ENCODE measurements at places on chromosomes 6 and 20.

GRCh38 chr6:81204731-81205130 lies 547.8 kb downstream of the TENT5A start:
- no peak for DNase-seq

DNA sequence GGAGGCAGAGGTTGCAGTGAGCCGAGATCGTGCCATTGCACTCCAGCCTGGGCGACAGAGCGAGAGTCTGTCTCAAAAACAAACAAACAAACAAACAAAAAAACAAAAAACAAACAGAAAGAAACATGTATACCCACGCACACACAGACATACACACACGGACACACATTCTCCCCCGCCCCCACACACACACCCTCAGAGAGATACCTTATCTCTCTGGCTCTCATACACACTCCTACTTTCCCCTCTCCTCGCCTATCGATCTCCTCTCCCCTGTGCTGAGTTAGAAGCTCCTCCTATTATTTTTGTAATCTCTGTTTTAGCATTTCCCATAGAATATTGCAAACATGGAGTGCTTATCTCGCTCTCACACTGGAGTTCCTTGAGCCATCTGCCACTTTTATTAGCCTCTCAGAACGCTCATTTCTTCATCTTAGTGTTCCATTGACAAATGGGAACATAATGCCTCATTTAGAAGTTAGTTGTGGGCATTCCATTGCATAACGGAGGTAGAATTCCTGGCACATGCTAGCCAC lies 144.2 kb upstream of the CITED2 start:
- no peak for DNase-seq

DNA sequence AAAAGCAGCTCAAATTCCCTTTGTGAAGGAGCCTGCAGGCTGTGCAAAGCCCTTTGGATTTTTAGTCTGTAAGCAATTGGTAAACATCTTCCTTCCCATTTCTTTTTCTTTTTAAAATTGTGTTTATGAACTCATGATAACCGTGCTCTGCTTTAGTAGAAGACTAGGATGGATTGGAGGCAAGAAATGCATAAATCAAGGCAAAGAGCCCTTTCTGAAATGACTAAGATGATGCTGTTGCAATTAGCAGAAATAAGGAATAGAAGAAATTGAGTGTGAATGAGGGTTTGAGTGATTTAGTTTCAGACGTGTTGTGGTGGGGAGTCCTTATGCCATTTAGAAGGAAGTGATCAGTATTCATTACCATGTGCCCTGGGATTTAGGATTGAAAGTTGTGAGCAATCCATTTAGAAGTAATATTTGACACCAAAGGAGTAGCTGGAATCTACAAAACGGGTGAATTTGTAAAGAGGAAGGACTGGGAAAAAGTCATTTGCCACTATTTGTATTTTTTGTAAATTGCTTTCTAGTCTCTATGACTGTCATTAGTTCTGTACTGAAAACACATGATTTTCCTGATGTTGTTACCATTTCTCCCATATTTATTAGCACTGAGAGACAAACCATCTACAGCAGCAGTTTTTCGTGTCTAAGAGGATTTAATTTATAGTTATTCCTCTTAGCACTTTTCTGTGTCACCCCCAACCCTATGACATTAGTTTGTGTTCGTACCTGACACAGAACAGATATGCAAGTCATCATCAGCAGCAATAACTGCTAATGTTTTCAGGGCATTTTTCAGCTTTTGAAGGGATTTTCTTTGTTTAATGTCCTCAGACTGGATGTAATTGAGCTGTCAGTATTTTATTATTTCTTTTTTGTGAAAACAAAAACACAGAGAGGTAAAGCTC lies 265.0 kb downstream of the UTRN start:
- no peak for DNase-seq

DNA sequence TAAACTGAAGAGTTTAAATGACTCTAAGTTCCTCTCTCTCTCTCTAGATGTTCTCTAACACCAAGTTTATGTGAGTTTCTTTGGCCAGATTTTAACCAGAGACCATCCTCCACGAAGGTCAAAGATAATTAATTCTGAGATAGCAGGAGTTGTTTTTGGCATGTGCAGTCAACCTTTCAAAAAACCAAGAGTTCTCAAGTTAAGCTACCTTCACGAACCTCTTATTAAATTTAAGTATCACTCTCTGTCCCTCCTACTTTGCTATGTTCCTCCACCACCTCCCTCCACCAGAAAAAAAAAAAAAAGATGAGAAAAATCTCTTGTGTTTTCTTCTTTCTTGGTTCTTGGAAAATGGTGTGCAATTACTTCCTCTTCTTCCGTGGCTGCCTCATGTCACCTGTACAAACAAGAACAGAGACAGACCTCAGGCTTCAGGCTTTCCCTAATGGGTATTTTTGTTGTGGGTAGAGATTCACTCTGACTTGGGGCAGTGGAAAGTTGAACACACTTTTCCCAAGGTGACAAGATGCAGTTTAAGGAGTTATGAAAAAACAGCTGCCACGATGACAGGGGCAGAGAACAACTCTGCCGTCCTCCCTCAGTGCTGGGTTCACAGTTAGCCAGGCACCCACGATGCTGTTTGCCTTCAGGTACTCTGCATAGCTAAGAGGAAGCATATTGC lies 64.3 kb downstream of the ADTRP start:
- no peak for DNase-seq

- no peak for DNase-seq
These were observed 46.7 kb downstream of the RNGTT start for GRCh38 chr6:88916615-88917208.

DNA sequence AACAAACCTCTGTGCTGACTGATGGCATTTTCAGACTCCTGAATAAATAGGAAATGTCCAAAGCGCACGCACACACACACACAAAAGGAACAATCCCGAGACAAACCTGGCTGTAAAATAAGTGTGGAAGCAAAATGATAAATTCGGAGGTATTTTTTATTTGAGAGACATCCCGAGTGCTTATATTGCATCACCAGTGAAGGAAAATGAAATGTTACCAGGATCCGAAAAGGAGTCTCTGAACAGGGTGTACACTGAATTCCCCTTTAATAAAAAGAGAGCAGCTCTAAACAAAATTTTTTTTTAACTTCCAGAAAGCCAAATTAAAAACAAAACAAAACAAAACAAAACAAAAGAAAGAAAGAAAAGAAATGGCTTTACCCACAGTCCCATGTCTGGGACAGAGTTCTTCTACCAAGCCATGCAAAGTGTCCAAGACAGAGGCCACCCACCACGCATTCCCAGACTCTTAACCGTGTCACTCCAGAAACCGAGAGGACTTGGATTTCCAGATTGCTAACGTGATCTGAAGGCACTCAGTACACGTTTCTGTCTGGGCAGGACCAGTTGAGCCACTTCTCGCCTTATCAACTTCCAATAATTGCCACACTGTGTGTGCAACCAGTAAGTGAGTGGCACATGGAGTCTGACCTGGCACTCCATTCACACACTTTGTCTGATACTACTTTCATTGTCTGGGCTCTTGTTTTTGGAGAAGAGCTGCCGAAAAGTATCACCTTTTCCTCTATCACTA lies 817 bp downstream of the ME1 start:
- no peak for DNase-seq

- no peak for DNase-seq
These were observed 29.9 kb upstream of the ANKEF1 start for GRCh38 chr20:10004900-10005299.

DNA sequence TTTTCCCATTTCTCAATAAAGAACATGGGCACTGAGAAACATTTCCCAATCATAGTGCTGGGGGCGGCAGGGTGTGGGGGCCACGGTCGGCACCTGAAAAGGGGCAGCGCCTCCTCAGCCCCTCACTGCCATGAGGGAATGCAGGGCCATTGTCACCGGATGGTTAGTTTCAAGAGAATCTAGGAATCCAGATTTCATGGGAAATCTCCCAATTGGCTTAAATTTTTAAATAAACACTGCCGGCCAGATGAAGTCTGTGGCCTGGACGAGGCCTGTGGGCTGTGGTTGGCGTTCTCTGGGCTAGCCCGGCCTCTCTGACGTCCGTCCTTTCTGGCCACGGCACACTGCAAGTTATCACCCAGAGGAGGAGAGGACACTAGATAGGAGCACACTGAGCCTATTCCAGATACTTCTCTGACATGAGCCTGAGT lies 25.6 kb downstream of the MANBAL start:
- DNase-seq = no peak

- no peak for DNase-seq
These were observed at the start of gene KIF13A for GRCh38 chr6:17987447-17987696. Gene KIF13A (minus strand): TSS chr6:17987635. CDS start chr6:17987463, 172 bp downstream.

GRCh38 chr6:111601886-111602285 lies 3.8 kb downstream of the TRAF3IP2 start:
- DNase-seq = no peak

DNA sequence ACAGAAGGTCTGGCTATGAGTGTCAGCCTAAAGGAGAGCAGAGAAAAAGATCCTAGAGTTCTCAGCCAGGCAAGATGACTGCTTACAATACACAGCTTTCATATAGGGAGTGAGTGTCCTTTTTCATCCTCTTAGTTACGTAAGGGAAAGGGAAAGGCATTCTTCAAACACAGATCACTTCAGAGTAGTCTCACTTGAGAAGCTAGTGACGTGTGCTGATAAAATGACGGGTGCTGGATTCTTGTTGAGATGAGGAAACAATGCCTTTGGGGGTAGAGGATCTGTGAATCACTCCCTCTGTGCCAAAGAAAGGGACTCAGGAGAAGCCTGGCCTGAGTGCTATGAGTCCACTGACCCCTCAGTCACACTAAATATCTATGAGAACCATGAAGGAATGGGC lies 117.3 kb downstream of the QRSL1 start:
- DNase-seq = no peak

GRCh38 chr20:48457193-48458002 lies 370.4 kb downstream of the PREX1 start:
- no peak for DNase-seq

GRCh38 chr20:48411245-48411644 lies 416.6 kb downstream of the PREX1 start:
- no peak for DNase-seq

DNA sequence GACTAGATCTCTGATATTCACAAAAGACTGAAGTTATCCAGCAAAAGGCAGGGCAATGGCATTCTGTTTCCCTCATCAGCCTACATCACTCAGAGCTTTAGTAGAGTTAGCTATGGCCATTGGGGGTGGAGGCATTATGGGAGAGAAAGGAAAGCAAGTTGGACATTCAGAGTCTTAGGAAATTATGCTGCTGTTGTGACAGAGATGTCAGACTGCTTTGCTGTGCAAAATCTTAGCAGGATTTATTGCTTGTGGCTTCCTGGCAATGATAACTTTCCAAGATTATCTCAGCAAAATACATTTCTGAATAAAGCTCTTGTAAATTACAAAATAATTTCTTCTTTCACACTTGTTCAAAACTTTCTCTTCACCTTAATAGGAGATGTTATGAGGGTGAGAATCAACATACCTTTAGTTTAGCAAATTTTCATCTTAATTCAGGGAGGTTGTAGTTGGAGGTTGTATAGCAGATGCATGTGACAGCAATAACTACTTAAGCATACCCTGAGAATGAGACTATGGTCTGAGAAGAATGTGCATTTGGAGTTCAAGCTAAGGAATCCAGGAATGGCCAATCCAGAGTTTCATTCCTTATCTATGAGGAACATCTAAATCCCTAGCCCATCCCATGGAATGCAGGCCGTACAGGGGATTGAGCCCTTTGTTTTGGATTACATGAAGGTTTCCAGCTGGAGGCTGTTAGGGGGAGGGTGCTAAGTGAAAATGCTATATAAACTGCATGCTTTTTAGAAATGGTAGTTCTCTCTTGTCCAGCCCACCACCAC lies 179.8 kb downstream of the HAO1 start:
- no peak for DNase-seq

- DNase-seq = no peak
These were observed 195.0 kb upstream of the TSHZ2 start for GRCh38 chr20:52777171-52777570.

DNA sequence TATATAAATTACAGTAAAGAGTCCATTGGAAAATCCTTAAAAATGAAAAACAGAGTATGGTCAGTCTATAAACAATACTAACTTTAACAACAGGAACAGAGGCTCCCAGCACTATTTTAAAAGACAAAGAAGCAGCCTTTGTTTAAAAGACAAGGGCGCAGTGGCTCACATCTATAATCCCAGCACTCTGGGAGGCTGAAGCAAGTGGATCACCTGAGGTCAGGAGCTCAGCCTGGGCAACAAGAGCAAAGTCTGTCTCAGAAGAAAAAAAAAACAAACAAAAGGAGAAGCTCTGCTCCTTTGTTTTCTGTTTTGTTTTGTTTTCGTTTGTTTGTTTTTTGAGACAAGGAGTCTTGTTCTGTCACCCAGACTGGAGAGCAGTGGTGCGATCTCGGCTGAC lies 89.4 kb downstream of the DTNBP1 start:
- no peak for DNase-seq

DNA sequence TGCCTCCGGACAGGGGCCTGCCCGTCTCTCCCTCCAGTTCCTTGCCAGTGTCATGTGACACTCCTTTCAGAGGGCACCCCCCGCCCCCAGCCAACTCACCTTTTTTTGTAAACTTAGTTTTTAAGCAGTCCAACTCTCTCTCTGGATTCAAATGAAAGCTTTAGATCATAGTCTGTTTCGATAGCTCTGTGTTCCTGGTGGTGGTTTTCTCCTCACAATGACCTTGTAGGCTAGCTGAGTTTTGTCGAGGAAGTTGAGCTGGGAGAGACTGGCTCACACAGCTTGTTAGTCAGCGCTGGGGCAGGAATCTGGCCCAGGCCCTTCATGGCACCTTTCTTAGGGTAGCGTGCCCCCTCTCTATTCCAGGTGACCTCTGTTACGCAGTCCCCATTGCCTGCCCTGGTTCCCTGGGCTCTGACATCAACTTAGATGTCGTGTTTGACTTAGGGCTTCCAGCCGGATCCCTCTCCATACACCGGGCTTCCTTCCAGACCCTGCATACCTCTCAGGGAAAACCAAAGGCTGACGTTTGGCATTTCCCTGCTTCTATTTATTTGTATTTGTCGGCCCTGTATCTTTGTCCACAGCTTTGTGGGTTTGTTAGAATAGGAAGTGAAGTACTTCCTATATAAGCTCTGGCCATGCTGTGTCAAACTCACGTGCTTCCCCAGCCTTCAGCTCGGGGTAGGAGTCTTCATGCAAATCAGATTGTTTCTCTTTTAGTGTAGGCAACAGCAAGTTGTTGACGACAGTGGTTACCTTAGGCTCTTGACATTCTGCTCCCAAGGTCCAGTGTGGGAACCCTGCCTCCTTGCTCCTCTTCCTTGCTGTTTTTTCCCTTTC lies 12.7 kb downstream of the IGF2R start:
- DNase-seq = no peak

GRCh38 chr6:109695468-109695867 lies 4.4 kb downstream of the FIG4 start:
- no peak for DNase-seq

GRCh38 chr6:151154418-151154817 lies 85.3 kb upstream of the AKAP12 start:
- no peak for DNase-seq

GRCh38 chr20:16393836-16394235 lies 179.4 kb downstream of the KIF16B start:
- DNase-seq = no peak

- no peak for DNase-seq
These were observed 64.1 kb upstream of the CLVS2 start for GRCh38 chr6:122931916-122932315.
